ENCODE measurements at places on chromosomes 16 and 17.

DNA sequence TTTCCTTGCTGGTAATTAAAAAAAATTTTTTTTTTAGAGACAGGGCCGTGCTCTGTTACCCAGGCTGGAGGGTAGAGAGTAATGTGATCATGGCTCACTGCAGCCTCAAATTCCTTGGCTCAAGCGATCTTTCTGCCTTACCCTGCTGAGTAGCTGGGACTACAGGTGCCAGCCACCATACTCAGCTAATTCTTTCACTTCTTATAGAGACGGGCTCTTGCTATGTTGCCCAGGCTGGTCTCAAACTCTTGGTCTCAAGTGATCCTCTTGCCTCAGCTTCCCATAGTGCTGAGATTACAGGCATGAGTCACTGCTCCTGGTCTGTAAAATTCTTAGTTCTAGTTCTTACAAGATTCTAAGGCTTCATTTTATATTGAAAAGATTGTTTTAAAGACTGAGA lies 11.1 kb downstream of the SMIM36 start:
- no peak for DNase-seq

GRCh38 chr17:50692448-50693035 lies 15.2 kb downstream of the ANKRD40 start:
- no peak for DNase-seq

DNA sequence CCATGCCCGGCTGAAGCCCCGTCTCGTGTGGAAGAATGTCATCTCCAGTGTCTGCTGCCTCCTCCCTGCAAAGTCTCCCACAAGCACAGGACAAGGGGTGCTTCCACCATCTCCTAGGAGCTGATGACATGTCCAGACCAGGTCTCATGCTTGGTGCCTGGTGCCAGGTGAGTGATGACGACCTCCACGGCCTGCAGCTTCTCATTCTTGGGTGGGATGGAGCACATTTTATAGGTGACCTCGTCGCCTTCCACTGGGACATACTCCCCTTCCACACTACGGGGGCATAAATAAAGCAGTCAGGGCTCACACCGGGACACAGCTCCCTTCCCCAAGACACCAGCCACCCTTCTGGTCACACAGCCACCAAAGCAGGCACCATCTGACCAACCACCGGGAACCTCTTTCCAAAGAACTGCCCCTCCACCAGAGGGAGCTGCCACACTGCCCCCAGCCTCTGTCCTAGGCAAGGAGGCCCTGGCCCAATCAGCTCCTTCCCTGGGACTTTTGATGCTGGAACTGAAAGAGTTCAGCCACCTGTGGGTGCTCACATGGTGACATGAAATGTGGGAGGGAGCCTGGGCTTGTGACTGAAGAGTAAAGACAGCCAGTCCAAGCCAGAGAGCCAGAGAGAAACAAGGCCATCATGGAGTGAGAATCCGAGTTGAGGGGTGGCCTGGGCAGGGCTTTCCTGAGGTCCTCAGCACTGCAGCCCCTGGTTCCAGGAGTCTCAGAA lies 13.6 kb downstream of the CARHSP1 start:
- DNase-seq, result no peak

DNA sequence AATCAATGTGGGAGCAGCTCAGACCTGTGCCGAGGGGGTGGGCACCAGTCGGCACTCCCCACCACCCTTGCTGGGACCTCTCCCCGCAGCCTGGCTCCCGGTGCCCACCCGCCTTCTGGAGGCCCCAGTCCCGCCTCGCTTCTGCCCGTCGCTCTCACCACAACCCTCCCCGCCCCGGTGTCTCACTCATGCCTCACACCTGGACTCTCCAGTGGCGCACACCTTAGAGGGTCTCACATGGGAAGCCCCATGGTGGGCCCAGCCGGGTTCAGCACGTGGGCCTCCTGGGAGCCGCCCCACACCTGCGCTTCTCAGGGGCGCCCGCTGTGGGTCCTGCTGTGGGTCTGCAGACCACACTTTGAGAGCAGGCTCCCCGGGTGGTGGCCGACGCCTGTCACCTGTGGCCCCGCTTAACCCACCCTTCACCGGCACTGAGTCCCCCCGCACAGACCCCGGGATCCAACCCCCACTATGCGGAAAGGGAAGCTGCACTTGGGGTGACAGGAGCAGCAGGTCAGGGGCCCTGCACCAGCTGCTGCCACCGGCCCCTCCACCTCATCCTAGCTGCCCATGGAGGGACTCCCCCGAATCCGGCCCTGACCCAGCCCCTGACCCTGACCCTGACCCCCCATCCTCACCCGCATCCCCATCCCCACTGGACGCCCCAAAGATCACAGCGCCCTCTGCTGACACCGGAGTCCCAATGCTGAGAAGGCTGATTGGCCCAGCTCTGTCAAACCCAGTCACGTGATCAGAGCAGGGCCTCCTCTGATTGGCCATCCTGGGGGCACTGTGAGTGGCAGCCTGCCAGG lies 27.4 kb upstream of the SLC38A10 start:
- DNase-seq, result peak; percentile 25

- no peak for DNase-seq
These were observed 8.8 kb upstream of the RPL38 start for GRCh38 chr17:74194682-74195081.

DNA sequence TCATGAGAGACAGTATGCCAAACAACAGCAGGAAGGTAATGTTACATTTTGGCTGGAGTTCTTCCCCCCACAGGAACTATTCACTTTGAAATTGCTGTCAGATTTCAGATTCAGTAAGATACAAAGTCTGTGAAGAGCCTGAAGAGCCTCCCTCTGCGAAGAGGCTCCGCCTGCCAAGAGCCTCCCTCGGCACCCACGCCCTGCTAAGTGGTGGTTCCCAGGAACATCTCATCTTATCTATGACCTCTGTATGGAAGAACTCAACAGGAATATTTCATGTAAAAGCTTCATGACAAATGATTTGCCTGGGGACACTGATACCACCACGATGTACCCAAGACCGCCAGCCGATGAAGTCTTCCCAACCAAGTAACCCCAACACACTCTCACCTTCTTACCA lies 3.2 kb downstream of the ZC3H7A start:
- no peak for DNase-seq

DNA sequence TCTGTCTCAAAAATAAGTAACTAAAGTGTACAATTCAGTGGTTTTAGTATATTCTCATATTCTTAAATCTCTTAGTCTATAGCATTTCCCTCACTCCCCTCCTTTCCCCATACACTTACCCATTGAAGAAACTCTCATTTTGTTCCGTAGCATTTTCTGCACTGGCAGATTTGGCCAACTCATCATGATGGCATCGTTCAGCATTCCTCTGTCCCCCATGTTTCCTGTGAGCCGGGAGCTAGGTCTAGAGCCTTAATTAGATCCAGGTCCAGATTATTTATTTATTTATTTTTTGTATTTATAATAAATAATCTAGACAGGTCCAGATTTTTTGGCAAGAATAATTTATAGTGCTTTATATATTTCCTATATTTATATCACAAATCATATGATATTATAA lies 31.0 kb downstream of the HEATR3 start:
- no peak for DNase-seq

- DNase-seq, result no peak
These were observed 18.9 kb downstream of the IKZF3 start for GRCh38 chr17:39845052-39845846.

Data from CD4-positive, alpha-beta T cell treated with Interleukin-15 for 4 hours (primary cell).